ENCODE measurements at places on chromosomes 13 and 19.

DNA sequence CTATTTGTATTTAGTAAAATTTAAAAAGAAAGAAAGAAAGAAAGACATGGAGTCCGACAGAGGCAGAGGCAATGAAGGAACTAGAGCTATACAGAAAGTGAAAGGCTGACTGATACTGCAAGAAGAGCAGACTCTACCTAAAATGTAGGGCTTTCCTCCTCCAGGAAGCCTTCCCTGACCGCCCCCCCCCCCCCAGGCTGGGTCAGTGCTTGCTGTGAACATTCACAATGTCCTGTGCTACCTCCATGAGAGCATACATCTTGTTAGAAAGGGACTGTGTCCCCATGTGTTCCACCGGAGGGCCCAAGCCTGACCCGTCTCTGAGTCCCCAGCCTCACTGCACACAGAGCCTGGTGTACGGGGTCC, 5.7 kb upstream of the CA11 start:
- no peak for DNase-seq

- no peak for DNase-seq
Observed at GRCh38 chr19:33110137-33110910, 21.6 kb upstream of the WDR88 start.

- no peak for DNase-seq
Observed at GRCh38 chr13:95300625-95301182, 547 bp downstream of the ABCC4 start.

GRCh38 chr19:1041835-1042685, 2.2 kb downstream of the ABCA7 start:
- no peak for DNase-seq

GRCh38 chr13:33766329-33767123, 51.4 kb upstream of the RFC3 start:
- DNase-seq: no peak

DNA sequence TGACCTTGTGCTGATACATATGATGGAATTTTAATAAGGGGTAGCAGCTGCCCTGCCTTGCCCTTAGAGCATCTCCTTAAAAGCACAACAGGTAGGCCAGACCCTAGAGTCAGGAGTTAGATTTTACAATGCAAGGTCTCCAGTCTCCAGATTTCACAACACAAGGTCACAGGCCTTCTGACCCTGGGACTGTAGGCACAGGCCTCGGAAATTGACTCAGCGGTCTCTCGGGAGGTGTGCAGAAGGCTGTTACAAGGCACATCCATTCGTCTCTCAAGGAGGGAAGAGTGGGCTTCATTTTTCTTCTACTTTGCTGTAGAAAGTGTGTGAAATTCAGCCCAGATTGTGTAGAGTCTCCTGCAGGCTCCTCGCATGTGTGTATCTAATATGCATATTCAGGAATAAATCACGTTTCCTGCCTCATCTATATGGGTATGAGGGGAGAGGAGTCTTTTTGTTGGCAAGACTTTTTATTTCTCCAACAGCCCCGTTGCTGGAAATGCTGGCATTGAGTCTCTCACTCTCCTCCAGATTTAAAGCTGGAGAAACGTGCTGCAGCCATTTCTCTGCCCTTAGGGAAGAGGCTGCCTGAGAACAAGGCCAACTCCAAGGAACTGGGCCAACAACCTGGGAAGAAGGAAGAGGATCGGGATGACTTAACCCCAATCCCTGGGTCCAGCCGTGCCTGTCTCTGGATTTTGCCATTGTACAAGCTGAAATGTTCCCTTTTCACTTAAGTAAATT, 24.5 kb downstream of the UQCRFS1 start:
- DNase-seq: no peak

DNA sequence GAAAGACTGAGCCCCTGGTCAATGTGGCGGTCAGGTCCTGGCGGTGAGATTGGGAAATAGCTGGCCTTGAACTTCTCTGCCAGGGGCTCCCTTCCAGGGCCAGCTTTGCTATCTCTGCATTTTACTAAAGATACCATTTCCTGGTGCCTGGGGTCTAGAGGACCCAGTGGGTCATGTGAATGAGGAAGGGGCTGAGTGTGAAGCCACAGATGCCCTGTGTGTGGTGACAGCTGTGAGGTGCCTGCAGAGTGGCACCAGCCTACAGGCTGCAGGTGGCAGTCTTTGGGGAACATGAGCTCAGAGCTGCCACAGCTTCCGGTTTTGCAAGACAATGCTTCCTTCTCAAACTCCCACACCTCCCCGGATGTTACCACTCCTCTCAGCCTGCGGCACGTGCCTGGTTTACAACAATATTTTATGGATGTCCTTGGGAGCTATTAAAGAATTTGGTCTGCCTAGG, 5.2 kb upstream of the MLNR start:
- DNase-seq: no peak

DNA sequence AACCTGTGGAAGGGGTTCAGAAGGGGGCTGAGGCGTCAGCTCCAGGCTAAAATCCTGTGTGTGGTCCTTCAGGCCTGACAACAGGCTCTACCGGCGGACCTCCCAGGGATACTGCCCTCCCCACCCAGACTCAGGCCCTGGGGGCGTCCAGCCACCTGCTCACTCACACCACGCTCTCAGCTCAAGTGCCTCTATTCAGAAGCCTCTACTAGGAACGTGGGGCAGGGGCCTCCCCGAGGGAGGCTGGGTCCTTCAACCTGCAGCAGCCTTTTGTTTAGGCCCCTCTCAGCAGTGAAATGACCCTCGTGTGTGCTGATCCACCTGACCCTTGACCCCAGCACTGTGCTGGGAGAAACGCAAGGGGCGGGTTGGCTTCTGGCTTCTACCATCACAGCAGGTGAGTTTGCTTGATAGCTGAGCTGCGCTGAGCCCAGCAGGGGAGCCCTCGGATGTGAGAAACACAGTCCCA, 10.6 kb downstream of the PLPP2 start:
- no peak for DNase-seq

DNA sequence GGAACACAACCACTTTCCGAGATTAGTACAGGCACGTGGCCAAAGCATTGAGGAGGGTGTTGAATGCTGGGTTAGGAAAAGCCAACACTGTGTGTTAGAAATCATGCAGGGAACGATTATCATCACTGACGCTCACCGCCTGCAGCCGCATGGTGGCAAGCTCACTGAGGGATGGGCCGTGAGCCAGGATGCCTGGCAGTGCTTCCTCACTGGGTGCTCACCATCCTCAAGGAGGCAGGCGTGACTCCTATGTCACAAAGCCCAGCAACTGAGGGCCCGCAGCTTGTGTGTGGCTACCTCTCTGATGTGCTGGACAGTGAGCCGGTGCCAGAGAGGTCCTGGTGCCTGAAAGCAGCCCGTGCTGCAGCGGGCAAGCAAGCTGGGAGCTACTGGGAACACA, 30.4 kb upstream of the TIMM44 start:
- no peak for DNase-seq

GRCh38 chr13:76647550-76647949, 238.7 kb downstream of the KCTD12 start:
- DNase-seq: no peak

DNA sequence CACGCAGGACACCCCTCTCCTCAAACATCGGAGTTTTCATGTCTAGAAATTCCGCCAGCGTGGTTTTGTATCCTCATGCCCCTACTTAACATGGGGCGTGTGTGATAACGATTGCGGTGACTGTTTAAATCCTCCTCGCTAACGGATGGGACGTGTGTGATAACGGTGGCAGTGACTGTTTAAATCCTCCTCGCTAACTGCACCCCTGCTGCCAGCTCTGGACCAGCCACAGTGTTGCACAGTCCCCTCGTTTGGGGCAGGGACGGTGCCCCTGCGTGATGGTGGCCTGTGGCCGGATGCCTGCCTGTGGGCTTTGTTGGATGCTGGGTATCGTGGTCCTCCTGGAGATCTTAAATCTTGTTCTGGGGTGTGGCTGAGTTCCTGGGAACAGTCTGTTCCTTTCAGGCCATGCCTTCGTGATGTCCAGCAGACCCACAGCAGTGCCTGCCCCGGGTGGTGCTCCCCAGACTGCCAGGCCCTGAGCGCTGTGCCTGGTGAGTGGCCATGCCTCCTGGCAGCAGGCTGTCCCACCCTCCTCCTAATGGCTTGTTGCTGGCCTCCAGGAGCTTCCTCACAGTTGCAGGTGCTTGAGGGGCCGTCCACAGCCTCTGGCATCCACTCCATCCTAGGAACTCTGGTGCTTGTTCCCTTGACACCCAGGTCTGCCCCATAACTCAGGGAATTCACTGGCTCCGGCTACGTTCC, 122.5 kb upstream of the MCF2L start:
- DNase-seq: no peak

DNA sequence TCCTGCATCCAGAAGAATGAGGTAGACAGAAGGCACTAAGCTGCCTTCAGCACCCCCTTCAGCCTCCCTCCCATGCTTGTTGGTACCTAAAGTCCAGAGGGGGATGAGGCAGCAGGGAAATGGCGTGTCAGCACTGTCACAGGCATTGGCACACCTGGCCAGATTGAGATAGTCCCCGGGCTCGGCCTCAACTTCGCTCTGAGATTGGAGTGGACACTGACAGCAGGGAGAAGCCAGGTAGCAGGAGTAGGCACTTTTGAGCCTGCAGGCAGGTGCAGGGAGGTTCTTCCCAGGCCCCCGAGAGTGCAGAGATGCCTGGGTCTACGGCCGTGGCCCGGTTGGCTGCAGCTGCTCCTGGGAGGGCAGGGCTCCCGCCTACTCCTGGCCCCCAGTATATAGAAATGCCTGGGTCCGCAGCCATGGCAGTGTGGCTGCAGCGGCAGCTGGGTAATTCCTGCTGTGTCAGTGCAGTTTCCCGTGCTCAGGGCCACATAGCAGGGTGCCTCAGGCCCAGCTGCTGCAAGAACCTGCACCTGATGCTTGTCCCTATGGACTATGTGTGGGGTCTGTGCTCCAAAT, 160.3 kb downstream of the SLITRK6 start:
- DNase-seq: no peak

GRCh38 chr13:95241321-95241720, 59.9 kb downstream of the ABCC4 start:
- no peak for DNase-seq
